Coronary artery (tissue), 2 donors: ENCODE measurements at places on chromosomes 11 and 22.

DNA sequence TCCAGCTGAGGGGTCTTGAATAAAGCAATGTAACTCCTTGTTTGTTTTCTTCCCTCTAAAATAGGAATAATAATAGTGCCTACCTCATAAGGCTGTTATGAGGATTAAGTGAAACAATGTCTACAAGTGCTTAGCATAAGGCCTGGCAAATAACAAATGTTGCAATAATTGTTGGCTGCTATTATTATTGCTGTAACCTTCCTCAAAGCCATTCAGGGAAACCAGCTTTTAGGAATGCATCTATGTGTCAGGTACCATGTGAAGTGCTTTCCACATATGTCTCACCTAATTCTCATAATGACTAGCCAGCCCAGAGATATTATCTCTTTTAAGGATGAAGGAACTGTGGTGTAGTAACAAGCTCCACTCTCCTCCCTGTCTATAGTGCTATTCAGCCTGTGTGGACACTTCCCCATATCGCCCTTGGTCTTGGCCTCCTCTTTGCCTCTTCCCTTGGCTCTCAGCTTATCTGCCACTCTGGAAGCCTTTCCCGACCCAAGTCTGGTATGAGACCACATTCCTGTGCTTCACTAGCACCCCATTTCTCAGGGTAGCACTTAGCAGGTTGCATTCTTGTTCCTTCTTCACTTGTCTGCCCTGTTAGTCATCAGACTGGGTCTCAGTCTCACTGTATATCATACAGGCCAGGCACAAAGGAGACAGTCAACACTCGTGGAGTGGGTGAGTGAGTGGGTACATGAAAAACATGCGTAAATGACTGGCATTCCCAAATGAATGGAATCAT lies 23.8 kb downstream of the CSNK2A3 start:
- DNase-seq = no peak

DNA sequence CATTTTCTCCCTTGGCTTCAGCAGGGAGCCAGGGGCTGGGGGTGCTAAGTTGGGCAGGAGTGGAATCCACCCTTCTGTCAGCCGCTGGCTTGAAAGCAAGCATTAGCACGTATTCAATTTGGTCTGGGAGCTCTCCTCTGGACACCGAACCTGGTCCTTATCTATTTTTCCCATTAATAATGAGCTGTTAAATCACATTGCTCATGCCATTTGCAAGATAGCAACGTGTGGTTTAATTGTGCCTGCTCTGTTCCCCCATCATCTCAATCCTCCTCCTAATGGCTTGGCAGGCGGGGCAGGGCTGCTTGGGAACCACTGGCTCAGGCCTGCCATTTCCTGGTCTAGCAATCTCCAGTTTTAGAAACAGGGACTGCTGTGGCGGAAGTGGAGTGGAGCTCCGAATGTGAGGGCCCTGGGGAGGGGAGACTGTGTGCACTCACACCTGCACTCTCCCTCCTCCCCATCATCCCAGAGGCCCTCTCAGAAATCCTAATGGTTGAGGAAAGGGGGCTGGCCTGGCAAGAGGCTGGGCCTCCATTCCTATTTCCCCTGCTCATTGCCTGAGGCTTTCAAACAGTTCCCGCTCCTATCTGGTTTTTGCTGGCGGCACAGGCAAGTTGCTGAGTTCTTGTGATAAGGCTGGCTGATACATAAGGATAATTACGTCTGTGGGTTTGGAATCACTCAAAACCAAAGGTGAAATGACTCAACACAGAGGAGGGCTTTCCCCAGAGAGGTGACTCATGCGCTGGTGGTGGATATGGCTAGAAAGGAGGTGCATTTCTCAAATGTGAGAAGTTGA lies 201.2 kb upstream of the E2F8 start:
- no peak for DNase-seq

GRCh38 chr11:47846998-47847397 lies 1.2 kb downstream of the NUP160 start:
- no peak for DNase-seq

DNA sequence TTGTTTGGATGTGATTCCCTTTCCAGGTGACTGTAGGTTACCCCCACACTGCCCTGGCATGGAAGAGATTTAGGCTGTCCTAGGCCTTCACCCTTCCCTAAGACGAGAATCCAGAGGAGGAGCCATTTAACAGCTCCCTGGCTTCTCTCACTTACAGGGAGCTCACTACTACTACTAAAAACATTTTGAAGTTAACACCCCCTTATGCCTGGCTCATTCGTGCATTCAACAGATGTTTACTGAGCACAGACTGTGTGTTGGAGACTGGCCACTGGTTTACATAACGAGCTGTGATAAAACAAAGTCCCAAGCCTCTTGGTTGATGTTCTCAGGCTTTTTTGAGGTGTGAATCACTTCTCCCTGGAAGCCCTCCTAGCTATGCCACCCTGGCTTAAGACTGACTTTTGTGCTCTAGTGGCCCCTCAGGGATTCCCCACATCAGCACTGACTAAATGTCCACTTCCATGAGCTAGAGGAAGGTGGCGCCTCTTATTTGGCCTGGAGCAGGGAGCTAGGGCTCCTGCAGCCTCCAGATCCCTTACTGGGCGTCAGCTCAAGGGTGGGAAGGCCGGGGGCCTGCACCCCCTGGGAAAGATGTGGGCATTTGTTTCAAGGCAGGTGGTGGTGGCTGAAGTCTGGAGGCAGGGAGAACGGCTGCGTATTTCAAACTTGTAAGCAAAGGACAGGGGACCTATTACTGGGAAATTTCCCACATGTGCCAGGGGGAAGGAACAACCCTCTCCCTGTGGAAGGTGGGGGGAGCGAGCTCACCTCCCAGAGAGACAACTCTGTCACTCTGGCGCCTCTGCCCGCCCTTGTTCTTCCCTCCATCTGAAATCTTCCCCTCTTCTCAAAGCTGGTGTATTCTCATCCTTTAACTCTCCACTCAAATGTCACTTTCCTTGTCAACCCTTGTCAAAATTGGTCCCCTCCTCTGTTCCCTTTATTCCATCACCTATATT lies 19.4 kb upstream of the MALAT1 start:
- DNase-seq = peak; percentile 91

- no peak for DNase-seq
Measured at GRCh38 chr22:50613291-50613981, 12.8 kb downstream of the MAPK8IP2 start.

GRCh38 chr22:37401401-37402183 lies 25.7 kb downstream of the ELFN2 start:
- no peak for DNase-seq

- DNase-seq = no peak
Measured at GRCh38 chr11:96785073-96785472, 395.3 kb downstream of the JRKL start.

GRCh38 chr11:96464700-96465307 lies 75.0 kb downstream of the JRKL start:
- DNase-seq = no peak

GRCh38 chr22:50503475-50504145 lies 3.9 kb downstream of the LMF2 start:
- no peak for DNase-seq

DNA sequence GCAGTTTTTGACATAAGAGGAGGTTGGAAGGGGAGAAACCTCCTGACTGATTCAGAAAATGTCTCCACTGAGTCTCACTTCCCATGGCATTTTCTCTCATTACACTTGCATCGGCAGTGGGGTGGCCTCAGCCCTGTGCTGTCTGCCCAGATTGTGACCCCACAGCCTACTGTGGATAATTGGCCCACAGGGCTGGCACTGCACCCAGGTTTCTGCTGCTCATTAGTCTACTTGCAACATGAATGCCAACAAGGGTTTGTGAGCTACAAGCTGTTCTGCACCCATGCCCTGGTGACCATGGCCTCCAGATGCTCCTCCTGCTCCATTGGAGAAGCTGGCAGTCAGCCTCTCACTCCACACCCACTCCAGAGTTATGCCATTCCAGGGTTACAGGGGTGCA lies 296.0 kb downstream of the CTTN start:
- DNase-seq = no peak

DNA sequence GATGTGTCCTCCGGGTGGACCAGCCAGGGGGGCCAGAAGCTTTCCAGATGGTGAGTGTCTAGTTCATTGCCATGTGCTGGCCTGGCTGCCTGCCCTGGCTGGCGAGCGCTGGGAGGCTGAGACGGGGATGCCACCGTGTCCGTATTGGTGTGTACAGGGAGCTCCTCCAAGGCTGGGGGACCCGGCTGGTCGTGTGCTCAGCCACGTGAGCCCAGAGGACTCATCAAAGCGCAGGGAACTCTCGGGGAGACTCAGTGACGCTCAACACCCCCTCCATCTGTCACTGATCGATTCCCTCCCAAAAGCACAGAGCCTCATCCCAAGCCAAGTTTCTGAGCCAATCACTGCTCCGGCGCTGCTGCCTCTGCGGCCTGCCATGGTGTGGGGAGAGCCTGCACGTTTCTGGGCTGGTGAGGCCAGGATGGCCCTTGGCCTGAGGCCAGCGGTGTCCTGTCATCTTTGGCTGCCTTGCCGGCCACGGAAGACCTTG lies 423.7 kb downstream of the SHANK2 start:
- DNase-seq = no peak

GRCh38 chr11:126487711-126488110 lies 132.2 kb downstream of the ST3GAL4 start:
- DNase-seq = no peak

- DNase-seq = no peak
Measured at GRCh38 chr11:126660761-126661425, 305.4 kb downstream of the ST3GAL4 start.

- no peak for DNase-seq
Measured at GRCh38 chr11:112523477-112523876, 262.8 kb upstream of the PLET1 start.

DNA sequence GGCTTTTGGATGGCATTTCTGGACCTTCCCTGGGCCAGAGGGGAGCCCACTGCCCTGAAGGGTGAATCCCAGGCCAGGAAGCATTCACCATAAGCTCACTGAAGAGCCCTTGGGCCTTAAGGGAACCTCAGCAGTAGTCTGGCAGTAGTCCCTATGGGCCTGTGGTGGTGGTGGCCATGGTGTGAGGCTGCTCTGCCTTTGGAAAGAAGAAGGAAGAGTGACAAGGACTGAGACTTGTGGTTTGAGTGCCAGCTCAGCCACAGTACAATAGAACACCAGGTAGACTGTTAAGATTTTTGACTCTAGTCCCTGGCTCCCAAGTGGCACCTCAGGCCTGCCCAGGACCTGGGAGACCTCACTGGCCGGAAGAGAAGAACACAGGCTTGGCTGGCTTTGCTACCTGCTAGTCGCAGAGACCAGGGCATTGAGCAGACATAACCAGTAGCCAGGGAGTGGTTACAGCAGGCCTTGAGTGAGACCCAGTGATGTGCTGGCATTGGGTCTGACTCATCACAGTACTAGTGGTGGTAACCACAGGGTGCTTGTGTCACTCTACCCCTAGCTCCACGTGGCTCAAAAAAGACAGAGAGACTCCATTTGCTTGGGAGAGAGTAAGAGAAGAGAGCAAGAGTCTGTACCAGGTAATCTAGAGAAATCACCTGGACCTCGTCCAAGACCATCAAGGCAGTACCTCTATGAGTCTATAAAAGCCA lies 259.8 kb upstream of the BLID start:
- no peak for DNase-seq

GRCh38 chr11:66216911-66217310 lies 51.5 kb upstream of the RAB1B start:
- DNase-seq = peak; percentile 21

DNA sequence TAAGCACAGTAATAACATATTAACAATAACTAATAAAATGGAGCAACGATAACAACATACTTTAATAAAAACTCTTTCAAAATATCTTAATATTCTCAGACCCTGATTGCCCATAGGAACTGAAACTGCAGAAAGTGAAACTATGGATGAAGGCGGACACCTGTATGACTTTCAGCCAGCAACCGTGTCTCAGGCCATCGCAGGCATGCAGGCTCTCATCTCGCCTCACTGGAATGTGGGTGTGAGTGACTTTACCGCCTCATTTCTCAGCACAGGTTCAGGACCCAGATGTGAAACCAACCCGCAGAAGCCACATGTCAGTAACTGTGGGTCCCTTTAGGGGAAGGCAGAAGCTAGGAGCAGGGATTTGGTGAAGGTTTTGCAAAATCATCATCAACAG lies 539.1 kb downstream of the FAM181B start:
- DNase-seq = no peak

DNA sequence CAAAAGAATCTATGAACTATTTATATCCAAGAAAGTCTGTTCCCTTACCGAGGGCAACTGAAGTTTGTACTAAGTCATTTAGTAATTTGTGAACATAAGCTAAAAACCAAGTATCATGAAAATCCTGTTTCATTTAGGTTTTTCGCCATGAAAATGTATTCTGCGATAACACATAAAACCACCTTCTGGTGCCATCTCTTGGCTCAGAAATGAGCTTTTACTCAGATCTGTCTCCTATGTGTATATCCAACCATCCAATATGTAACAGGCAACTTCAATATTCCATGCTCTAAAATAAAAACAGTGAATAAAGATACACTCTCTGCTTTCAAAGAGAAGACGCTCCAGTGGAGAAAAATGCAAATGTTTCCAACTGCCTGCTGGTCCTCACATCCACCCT lies 118.1 kb upstream of the BID start:
- no peak for DNase-seq

- DNase-seq = no peak
Measured at GRCh38 chr11:34620820-34621792, at the start of gene EHF. Gene EHF (plus strand): TSS chr11:34621093. CDS start chr11:34642631, 21,538 bp downstream.

- DNase-seq = no peak
Measured at GRCh38 chr11:35141571-35141971, 2.6 kb downstream of the CD44 start.

DNA sequence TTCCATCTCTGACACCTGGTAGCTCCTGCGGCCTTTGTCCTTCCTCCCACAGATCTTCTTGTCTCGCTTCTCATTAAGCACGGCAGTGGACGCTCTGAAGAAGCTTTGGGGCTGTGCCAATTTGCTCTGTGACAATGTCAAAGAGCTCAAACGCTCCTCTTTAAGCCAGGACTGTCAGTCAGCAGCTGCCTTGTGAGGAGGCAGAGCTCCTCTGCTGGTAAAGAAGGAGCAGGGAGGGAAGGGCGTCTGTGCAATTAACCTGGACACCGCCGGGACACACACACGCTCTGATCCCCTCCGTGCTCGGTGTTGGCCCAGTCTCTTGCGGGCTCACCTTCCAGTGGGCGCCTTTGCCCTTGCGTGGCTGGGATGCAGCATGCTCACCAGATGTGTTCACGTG lies 373.9 kb downstream of the BRD1 start:
- DNase-seq = no peak
